ENCODE measurements at places on chromosomes 3 and 15. TPM values are rescaled to one million over a fixed set of nuclear protein-coding genes. Genes with fewer than 3 reads are reported as not detected.
A peak's percentile ranks its signal among the peaks of the same experiment; 100 is the strongest.

NUP210 gene
- polyA plus RNA-seq: 0.10 TPM

CCR8 gene
- not detected for polyA plus RNA-seq

SUSD5 gene
- 0.36 TPM for polyA plus RNA-seq

ALG1L2 gene
- polyA plus RNA-seq: not detected

DNA sequence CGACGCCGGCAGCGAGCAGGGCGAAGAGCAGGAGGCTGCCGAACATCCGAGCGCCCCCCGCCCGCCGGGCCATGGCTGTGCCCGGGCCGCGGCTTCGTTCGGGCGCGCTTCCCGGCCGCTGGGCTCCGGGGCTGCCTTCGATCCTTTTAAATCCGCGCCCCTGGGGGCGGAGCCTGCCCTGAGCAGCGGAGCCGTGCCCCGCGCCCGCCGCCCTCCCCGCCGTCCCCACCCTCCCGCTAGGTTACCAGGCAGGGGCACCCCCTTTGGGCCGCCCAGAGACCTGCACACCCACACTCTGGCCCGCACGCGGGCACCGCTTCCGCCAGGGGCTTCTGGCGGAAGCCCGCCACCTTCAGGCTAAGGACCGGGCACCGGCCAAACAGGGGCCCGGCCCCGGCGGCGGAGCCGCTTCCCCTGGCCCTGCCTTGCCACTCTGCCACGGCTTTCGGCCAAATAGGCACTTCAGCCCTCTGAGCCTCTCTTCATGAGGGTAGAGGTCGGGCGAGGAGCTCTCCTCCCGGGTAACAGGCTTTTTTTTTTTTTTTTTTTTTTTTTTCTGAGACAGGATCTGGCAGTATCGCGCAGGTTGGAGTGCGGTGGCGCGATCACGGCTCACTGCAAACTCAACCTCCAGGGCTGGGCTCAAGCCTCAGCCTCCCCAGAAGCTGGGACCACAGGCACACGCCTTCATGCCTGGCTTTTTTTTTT lies at the start of gene NMB:
Gene NMB (minus strand): TSS at position 120 of the 708 bp plus-strand sequence. CDS start 47 bp downstream, at position 73.
- peak; percentile 54 for DNase-seq

GRCh38 chr15:66089049-66089448 lies 164.5 kb downstream of the MEGF11 start:
- no peak for DNase-seq

DNA sequence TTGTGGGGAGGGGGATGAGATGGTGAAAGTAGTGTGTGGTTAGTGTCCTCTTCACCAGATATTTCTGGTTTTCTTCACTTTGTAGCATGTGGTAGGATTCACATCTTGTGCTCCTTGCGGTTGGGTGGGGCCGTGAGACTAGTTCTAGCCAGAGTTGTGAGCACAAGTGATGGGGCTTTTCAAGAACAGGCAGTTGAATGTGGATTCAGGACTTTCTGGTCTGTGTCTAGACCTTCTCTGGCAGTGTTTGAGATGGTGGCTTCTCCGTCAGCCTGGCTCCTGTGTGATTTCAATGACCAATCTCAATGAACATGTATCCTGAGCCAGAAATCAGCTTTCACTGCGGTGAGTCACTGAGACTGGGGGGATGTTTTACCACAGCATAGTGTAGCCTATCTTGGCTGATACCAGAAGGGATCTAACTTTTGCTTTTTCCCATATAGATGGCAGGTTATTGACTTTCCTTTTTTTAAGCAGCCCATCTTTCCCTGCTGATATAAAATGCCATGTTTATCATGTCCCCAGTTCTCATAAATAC lies 82.6 kb downstream of the RPLP1 start:
- peak; percentile 44 for DNase-seq

DNA sequence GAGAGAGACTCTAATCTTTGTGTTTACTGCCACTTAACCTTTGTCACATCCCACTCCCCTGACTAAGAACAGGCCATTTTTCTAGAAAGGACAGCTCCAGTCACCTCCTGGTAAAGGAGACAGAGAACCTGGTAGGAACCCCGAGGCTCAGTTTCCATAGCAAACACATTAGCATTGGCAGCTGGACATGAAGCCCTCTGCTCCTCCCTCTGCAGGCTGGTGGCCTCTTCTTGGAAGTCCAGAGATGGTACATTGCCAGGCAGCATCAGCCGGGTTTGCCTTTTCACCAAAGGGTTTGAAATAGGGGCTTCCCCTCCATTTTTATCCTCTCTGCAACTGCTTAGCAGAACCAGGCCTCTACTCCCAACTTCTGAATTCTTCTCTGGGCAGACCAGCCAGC lies 213.4 kb upstream of the SEMA6D start:
- no peak for DNase-seq

- no peak for DNase-seq
Observed at GRCh38 chr3:102528727-102529126, 93.9 kb downstream of the ZPLD1 start.

DNA sequence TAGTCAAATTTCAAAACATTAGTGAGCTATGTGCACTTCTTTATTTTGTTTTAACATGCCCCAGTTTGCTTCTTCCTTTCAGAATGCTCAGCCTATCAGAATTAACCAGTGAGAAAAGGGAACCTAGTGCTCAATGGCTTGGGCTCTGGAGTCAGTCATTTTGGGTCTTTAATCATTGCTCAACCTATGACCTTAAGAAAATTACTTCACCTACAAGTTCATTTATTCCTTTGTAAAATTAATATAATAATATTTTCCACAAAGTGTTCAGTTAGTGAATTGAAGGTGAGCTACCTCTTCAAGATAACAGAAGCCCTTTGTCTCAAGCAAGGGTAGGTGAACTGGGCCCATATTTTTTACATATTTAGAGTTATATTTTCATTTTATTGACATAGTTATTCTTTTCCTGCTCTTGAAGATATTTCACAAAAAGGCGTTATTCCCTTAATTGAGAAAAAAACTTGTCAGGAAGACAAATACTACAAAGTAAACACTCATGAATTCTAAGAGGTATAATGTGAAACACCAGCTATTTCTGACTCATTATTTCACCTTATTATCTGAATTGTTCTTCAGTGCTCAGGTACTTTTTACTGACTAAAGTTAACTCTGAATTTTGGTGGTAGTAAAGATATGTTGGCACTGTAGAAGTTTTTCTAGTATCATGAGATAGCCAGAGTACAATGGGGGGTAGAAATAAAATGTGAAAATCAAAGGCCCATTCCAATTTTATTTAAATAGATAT lies 415.5 kb downstream of the NAALADL2 start:
- peak; percentile 19 for DNase-seq

- DNase-seq: no peak
Observed at GRCh38 chr15:63909819-63910437, 76.2 kb upstream of the HERC1 start.

GRCh38 chr3:18246336-18247060 lies 178.6 kb downstream of the SATB1 start:
- DNase-seq: no peak

DNA sequence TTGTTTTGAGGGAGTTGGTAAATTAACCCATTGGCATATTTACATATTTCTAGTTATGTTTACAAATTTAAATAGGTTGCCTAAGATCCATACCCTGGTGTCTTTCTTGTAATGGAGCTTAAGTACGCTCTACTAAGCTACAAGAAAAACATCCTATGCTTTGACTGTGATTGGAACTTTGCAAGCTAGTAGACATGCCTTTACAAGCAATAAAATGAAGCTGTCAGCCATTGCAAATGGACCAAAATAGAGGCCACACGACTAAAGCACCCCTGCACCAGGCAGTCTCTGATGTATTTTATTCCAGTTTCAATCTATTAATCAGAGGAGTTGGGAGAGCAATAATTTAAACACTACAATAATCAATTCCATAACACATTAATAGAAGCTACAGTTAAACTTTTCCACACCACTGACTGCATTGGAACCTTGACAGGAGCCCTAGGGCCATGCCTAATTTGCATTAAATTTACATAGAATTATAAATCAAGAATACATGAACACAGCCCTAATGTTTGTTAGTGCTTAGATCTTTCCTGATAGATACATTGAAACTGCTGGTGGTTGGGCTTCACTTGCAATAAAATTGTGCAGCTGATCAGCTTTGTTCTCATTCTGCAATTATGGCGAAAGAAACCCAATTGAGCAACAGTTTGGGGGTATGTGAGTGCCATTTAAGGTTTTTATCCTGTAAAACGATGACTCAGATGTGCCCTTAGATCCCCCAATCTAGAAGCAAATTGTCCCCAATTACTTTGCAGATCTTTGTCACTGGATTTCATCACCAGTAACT lies 360.1 kb downstream of the LSAMP start:
- no peak for DNase-seq

DNA sequence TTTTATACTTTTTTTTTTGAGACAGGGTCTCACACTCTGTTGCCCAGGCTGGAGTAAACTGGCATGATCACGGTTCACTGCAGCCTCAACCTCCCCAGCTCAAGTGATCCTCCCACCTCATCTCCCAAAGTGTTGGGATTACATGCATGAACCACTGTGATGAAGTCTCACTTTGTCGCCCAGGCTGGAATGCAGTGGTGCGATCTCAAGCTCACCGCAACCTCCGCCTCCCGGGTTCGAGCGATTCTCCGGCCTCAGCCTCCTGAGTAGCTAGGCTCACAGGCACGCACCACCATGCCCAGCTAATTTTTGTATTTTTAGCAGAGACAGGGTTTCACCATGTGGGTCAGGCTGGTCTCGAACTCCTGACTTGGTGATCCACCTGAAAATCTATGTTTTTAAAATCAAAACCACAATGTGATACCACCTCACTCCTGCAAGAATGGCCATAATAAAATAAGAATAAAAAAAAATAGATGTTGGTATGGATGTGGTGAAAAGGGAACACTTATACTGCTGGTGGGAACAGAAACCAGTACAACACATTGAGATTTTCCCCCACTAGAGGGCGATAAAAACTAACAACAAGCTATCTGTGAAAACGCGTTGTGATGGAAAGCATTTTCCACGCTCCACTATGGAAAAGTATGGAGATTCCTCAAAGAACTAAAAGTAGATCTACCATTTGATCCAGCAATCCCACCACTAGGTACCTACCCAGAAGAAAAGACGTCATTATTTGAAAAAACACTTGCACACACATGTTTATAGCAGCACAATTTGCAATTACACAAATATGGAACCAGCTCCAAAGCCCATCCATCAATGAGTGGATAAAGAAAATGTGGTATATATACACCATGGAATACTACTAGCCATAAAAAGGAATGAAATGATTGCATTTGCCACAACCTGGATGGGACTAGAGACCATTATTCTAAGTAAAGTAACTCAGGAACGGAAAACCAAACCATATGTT lies 26.8 kb upstream of the OCA2 start:
- DNase-seq: peak; percentile 15

DNA sequence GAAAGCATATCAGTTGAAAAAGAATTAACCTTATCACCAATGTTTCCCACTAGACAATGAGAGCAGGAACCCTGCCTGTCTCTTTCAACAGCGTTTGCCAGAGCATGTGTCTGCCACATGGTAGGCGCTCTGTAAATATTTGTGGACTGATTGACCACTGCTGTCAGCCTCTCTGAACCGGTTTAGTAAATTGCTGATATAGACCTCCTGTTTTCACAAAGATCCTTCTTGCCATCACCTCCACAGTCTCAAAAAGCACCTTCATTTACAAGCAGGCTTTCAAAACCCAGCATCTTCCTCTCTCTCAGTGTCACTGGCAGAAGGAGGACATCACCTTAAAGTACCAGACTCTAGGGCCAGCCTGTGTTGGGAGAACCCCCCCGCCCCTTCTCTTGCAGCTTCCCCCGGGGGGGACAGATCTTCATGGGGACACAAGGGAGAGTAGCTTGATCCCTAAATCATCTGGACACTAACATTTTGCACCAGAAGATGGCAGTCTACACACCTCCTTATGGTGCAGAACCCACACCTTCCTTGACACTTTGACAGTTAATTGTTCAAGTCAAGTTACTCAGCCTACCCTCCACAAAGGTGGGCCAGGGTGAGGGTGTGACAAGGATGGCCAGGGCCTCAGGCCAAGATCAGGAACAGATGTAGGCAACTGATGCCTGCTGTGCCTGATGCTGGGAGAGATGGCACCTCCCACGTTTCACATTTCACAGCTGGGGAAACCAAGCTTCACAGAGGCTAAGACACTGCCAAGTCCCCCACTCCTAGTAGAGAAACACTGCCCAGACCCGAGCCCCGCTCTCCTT lies 37.8 kb upstream of the USP3 start:
- DNase-seq: peak; percentile 56

GRCh38 chr3:74329096-74329495 lies 285.4 kb downstream of the CNTN3 start:
- DNase-seq: no peak

- no peak for DNase-seq
Observed at GRCh38 chr3:44909063-44909462, 34.7 kb downstream of the TGM4 start.

- DNase-seq: no peak
Observed at GRCh38 chr15:95352631-95353187, 977.8 kb upstream of the NR2F2 start.

DNA sequence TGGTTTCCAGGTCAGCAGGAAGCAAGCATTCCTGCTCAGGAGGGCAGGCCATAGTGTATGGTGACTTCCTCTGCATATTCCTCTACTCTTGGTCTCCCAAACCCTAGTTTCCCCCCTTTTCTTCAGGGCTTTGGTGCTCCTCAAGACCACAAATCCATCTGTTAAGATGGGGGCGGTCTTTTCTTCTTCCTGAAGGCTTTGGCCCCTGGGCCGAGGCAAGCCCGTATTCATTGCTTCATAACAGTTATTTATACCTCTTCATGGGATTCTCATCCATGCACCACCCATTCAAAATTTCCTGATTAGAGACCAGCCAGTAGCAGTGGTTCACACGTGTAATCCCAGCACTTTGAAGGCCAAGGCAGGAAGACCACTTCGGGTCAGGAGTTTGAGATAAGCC lies 62.1 kb upstream of the IL12A start:
- DNase-seq: no peak

DNA sequence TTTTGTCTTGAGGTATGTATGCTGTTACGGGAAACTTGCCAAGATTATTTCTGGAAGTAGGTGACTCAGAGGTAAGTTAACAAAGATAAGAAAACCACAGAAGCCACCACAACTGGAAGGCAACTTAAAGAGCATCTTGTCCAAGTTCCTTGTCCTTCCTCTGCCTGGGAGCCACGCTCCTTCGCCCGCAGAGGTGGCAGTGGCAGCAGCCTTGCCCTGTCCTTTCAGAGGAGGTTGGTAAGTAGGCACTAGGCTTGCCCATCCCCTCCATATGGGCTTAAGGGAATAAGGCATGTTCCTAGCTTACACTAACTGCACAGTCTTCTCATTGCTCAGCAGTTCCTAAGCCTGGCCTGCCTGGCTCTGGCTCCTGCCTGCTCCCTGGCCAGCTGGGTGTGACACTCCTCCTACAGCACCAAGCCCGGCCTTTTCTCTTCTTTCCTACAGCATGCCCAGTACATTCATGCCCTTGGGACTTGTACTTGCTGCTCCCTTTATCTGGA lies 48.0 kb upstream of the RAB6B start:
- DNase-seq: peak; percentile 90

DNA sequence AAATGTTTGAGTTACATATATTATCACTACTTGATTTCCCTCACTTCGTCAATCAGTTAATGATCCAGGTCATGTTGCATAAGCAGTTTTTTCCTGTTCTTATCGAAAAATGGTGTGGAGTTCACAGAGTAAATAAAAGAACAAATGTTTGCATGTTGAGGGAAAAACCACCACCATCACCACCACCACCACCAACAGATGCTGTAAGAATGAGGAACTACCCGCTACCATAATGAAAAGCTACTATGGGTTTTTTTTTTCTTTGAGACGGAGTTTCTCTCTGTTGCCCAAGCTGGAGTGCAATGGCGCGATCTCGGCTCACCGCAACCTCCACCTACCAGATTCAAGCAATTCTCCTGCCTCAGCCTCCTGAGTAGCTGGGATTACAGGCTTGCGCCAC lies 27.6 kb downstream of the RUBCN start:
- DNase-seq: no peak

Measured in mammary epithelial cell (primary cell).